ENCODE measurements at places on chromosomes 6 and 20.
A peak's percentile ranks its signal among the peaks of the same experiment; 100 is the strongest.

- no peak for DNase-seq
Observed at GRCh38 chr6:154933181-154933827, 61.8 kb upstream of the TIAM2 start.

- no peak for DNase-seq
Observed at GRCh38 chr20:25258476-25258805, 10.6 kb downstream of the PYGB start.

DNA sequence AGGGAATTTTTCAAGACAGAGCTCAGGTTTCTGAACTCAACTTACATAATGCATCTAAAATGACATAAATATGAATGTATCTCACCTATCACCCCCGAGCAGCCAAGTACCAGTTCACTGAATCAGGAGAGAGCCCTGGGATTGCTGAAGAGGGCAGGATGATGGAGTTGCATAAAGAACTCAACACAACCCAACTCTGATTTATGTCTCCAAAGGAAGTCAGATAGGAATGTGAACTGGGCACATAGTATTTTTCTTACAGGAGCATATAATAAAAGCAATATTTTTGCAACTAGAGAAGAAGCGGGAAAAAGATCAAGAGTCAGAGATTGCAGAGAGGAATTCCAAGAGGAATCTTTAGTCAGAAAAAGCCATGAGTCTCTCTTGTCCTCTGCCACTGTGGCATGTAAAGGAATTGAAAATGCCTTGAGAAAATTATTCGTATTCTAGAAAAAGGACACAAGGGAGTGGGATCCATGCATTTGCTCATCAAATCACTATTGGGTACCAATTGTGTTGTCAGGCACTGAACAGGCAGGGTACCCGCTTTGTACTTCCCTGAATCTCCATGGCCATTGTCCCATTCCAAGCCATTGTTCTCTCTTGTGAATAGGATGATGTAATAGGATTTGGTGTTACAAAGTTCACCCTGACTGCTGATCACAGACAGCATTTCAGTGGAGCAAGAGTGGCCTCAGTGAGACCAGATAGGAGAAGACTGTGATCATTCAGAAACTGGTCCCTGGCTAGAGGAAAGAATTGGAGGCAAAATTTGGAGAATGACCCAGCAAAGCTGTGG is 16.3 kb downstream of the RIN2 start:
- DNase-seq = no peak

- no peak for DNase-seq
Observed at GRCh38 chr6:54100411-54101006, 10.7 kb upstream of the MLIP start.

- no peak for DNase-seq
Observed at GRCh38 chr6:38784506-38785235, 69.6 kb downstream of the DNAH8 start.

DNA sequence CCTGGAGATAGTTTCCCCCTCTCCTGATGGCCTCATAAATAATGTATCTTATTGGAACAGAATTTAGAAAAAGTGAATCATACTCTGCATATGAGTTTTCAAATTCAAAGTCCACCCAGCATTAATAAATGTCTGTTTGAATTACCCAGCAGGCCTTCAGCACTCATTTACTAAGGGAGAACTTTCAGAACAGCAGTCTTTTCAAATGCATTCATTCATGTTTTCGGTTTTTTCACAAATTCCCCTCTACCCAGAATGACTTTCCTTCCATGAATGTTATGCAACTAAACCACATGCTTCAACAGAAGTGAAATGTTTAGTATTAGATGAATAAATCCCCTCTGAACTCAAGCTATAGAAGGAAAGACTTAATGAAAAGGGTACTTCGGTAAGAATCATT is 92.4 kb downstream of the RTN4IP1 start:
- peak; percentile 37 for DNase-seq

DNA sequence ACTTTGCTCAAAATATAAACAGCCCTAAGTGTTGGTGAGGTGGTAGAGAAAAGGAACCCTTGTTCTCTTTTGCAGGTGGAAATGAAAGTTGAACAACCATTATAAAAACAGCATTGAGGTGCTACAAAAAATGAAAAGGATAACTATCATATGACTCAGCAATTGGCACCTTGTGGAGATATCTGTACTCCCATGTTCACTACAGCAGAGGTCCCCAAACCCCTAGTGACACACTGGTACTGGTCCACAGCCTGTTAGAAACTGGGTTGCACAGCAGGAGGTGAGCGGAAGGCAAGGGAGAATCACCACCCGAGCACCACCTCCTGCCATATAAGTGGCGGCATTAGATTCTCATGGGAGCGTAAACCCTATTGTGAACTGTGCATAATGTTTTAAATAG is 267.4 kb upstream of the THEMIS start:
- DNase-seq = no peak

DNA sequence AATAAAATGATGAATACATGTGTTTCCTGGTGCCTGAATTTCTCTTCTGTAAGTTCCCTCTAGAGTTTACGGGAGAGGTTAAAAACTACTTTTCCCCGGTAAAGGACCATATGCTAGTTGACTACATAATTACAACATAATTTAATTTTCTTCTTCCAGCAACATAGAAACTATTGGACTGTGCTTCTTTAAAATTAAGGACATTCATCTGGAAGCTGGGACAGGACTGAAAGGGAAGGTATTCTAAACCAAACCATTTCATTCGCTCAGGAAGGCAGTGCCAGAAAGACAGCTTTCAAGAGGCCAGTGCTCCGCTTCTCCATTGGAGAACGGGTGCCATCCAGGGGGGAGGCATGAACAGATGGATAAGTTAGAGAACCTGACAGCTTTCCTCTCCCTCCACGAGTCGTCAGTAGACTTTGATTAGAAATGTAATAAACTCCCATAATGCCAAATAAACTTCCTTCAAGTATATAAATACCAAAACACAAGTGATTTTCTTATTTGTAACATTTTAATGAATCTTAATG is 458.0 kb upstream of the SOX4 start:
- DNase-seq = no peak

- no peak for DNase-seq
Observed at GRCh38 chr6:25541228-25541627, 110.8 kb upstream of the SCGN start.

GRCh38 chr6:116010790-116011401 is 49.8 kb downstream of the FRK start:
- peak; percentile 63 for DNase-seq

DNA sequence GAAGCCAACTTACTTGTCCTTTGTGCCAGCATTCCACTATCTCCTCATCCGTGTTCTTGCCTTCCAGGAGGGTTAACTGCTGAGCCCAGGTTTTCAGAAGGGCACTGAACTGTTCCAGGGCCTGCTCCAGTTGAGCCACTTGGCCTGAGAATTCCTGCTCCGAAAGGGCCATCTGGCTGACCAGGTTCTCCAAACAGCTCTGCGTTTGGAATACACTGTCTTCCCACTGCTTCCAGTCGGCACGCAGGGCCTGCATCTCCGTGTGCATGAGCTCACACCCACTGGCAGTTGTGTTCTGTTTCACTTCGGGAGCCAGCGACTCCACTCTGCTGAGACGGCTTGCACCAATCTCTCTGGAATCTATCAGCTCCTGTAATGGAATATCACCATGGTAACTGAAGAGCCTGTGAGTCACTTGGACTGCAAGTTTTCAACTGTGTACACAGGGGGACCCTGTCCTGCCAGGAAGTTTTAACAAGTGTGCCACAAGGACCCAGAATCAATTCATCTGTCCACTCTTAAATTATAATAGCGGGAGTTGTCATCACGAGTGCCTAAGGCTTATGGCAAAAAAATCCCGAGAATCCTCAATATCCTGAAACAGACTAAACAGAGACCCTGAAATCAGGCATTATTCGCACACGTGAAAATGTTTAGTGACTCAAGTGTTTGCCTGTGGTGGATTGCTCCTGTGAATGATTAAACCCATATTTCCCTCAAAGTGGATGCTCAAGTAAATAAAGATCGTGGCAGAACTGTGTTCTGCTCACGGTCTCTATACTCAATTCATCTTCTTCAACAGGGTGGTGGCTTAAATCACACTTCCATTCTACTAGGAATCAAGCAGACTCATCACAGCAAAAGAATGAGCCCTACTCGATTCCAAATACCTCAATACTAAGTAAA is 255.9 kb downstream of the SYNE1 start:
- DNase-seq = no peak

- peak; percentile 27 for DNase-seq
Observed at GRCh38 chr6:163417595-163417994, 3.1 kb downstream of the QKI start.

DNA sequence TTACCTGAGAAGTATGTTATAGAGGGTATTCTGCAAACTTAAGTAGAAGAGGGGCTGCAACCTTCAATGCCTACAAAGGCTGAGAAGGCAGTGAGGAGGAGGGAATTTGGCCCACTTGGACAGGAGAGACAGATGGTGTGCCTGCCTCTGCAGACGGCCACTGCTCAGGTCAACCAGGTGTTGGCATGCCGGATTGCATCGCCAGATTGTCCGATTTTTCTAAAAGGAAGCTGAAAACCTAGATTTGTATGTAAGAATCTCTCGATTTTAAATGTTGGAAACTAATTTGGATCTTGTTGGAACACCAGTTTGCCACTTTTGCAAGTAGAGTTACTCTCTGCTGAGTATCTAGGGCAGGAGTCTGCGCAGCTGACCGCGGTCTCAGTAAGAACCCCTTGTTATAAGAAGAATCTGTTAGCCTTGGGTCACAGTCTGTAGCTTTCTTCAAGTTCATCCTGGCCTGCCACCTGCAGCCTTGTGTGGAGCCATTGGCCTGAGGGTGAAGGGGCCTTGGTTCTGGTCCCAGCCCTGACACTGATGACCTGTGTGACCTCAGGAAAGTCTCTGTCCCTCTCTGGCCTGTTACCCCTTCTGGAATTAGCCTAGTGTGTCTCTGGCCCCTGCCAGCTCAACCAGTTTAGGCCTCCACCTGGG is 54.4 kb downstream of the TGM2 start:
- no peak for DNase-seq

DNA sequence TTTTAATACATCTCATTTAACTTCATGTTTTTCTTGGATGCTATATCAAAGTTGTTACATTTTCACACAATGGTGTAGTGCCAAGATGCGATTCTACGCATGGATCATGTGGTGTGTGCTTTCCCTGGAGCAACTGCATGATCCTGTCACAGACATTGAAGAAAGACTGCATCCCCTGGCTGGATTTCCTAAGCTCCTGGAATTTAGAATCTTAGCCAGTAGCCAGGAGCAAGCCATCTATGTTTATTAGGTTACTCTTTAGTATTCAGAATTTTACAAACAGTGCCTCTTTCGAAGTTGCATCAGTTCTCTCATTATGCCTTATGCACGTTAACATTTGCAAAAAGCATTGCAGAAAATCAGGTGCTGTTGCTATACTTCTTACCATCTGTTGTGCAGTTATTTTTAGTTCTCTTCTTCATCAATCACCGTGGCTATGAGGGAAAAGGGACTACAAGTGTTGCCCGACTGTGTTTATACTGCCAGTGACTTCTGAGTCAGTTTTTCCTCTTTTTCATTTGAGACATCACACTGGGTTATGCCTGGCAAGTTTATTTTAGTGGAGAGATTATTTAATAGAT is 584.2 kb downstream of the BCKDHB start:
- DNase-seq = no peak

DNA sequence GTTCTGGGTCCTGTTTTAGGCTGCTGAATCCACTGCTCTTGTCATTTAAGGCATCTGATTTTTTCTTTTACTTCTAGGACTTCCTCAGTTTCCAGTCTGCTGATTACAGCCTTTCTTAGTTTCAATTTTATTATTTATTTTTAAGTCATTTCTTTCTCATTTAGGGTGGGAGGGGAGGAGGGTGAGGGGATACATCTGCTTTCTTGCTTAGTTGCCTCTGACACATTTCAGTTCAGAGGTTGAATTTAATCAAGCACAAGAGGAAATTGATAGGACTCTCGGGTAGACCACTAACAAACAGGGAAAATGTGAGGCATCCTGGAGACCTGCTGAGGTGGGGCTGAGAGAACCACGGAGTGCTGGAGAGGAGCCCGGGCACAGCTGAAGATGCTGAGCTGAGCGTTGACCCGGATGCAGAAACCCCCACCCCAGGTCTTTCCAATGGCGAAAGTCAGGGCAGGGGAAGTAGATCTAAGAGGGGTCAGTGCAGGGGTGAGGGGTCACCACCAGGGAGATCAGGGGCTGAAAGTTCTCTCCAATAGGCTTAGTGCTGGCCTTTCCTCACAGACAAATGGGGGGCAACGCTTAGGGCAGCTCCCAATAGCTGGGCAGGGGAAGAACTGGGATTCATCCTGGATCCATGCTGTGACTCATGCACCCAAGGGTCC is 7.6 kb upstream of the TREML2 start:
- DNase-seq = no peak

GRCh38 chr20:25984933-25985332 is 288.3 kb upstream of the ZNF337 start:
- no peak for DNase-seq

DNA sequence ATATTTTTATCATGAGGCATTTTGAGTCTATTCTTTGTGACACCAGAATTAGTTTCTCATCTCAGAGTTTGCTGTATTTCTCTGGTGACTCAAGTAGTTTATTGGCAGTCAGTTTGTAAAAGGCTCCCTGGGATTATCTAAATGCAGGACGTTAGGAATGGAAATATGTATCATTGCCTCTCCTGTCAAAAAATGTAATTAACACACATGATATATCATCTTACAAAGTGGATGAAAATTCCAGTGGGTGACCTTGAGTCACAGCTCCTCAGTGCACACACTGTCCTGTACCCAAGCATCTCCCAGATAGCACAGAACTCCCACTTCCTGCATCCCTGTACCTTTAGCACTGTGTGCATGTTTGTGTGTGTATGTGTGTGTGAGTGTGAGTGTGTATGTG is 258.6 kb downstream of the LAMA2 start:
- no peak for DNase-seq

DNA sequence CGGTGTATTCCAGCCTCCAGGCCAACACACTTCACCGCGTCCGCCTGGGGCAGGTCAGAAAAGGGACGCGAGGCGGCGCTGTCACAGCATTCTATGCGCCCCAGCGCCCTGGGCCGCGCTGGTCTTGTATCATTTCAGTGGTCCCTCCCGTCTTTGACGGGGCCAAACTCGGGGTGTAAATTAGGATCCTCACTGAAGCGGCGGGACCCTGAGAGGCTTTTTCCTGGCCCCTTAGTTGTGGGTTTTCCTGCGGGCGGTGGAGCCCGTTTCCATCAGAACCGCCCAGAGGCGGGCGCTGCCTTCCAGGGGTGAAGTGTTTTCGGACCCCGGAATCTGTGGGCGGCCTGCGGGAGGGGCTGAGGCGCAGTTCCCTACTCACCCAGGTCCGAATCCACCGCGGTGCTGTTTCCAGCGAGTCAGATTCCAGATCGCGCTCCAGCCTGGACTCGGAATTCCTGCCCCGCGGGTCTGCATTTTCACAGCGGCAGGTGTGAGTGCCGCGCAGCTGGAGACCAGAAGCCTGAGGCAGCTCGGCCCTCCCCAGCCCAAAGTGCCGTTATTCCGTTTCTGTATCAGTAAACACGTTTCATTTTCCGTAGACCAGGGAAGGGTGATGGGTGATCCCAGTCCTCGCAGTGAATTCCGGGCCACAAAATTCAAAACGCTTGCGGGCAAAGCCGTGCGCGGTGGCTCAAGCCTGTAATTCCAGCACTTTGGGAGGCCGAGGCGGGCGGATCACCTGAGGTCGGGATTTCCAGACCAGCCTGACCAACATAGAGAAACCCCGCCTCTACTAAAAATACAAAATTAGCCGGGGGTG is 3.9 kb upstream of the MICB start:
- peak; percentile 86 for DNase-seq

All from inflammatory macrophage (primary cell).